ENCODE measurements at places on chromosomes 12 and 14.

- DNase-seq: no peak
Measured at GRCh38 chr14:55908106-55908505, 210.1 kb upstream of the PELI2 start.

DNA sequence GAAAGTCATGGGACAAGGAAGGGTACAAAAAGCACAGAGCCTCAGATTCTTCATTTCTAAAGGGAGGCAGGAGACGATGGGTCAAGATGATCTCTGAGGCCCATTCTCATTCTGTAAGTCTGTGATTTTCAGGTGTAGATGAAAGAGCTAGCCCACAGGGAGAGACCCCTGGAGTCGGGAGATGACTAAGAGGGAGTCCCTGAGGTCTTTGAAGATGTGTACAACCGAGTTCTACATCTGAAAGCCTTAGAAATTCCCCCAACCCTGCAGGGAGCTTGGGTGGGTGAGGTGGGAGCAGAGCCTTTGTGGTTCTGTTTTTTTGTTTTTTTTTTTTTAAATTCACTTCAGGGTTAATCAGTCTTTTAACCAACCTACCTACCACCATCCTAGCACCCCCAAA lies 3.1 kb downstream of the WNT10B start:
- DNase-seq: no peak

DNA sequence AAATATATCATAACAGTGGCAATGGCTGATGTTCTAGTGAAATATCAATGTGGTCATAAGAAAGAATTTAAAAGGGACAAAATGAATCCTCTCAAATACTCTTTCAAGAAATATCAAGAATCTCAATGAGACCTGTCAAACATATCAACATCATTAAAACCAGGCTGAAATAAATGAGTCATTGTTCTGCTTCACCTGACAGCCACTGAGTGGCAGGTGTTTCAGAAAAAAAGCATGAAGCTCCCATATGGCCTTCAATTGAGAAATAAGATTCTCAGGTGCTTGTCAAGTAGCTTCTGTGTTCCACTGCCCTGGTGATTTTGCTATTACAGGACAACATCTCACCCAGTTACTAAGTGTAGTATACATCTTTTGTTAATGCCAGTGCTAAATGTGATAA lies 21.5 kb downstream of the ANAPC5 start:
- no peak for DNase-seq

DNA sequence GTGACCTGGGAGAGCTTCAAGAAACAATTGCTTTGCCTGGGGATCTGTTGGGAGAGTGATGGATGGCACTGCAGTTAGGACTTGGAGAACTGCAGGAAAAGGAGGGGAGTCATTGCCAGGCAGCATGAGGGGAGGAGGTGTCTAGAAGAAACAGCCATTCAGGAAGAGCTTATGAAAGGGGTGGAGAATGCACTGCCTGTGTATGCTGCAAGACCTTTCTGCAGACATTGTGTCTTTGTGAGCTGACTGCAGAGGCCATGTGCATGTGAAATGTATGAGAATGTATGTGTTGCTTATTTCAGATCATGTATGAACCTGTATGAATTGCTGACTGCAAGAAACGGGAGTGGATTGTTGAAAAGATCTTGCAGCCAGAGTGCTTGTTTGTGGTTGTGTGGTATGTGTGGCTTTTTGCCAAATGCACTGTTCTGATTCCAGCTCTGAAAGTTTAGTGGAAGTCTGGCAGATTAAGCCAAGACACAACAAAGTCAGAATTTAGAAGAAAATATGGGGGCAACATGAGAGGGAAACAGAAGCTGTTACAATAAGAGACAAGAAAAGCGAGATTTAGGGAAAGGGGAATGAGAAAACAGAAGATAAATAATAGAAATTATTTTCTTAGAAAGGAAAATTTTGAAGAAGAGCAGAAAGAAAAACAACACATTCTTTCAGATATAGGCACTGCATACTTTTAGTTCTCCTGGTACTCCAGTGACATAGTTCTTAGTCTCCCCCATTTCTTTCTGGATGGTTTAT lies 9.8 kb upstream of the RIMKLB start:
- DNase-seq: no peak

DNA sequence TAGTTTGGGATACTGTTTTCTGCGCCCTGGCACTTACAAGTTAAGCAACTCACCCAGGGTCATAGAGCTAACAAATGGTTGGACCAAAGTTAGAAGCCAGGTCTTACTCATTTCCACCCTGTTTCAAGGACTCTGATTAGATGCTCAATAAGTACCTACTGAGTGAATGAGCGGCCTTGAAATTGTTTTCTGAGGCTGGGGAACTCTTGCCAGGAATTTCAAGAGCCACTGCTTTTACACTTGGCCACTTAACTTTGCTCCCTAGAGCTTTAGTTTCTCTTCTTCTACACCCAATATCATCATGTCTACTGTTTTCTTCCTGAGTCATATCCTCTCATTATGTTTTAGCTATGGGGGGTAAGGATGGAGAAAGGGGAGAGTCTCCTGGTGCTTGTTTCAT lies 431.6 kb downstream of the ZFP36L1 start:
- no peak for DNase-seq

- peak; percentile 15 for DNase-seq
Measured at GRCh38 chr12:119659289-119659897, 8.5 kb upstream of the PRKAB1 start.

DNA sequence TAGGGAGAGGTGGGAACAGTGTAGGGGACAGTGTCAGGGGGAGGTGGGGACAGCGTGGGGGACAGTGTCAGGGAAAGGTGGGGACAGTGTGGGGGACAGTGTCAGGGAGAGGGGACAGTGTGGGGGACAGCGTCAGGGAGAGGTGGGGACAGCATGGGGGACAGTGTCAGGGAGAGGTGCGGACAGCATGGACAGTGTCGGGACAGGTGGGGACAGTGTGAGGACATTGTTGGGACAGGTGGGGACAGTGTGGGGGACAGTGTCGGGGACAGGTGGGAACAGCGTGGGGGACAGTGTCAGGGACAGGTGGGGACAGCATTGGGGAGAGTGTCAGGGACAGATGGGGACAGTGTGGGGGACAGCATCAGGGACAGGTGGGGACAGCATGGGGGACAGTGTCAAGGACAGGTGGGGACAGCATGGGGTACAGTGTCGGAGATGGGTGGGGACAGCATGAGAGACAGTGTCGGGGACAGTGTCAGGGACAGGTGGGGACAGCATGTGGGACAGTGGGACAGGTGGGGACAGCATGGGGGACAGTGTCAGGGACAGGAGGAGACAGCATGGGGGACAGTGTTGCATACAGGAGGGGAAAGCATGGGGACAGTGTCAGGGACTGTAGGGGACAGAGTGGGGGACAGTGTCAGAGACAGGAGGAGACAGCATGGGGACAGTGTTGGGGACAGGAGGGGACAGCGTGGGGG lies 139.0 kb downstream of the TMEM121 start:
- no peak for DNase-seq

DNA sequence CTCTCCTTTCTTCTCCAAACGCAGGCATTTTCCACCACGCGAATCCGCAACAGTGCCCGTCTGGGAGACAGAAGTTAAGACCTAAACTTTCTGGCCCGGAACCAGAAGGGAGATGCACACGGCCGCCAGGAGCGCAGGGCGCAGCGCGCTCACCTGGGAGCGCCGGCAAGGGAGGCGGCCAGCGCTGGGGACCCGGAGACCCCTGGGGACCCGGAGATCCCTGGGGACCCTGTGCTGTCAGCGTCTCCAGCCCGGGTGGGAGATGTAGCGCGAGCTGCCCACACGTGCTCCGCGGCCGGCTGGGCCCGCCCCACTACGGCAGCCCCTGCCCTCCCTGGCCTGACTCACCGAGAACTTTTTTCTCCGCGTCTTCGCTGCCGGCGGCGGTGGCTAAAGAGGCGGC lies 620 bp downstream of the YBX3 start:
- no peak for DNase-seq

- no peak for DNase-seq
Measured at GRCh38 chr12:27541031-27541719, 17.2 kb downstream of the PPFIBP1 start.

GRCh38 chr14:99246536-99247097 lies 25.4 kb downstream of the BCL11B start:
- DNase-seq: no peak

DNA sequence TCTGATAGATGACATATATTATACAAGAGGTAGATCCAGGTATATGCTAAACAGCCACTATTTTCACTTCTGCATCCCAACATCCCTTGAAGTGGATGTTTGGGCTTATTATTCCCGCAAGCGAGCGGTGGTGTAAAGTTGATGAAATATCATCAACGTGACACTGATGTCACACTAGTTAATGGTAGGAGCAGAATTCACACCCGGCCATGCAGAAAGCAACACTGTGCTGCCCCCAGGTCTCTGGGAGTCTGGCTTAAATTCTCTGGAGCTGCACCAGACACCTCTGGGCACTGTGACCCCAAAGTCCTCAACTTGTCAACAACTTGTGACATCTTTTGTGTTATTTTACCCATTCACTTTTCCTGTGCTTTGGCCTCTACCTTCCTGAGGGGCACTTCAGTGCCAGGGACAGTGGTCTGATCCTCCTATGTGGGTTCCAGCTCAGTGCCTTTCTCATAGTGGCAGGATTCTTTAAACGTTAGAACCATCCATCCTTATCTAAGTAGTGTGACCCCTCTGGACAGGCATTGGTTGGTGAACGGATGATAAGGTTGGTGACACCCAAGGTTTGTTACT lies 952 bp downstream of the DRAM1 start:
- DNase-seq: no peak

DNA sequence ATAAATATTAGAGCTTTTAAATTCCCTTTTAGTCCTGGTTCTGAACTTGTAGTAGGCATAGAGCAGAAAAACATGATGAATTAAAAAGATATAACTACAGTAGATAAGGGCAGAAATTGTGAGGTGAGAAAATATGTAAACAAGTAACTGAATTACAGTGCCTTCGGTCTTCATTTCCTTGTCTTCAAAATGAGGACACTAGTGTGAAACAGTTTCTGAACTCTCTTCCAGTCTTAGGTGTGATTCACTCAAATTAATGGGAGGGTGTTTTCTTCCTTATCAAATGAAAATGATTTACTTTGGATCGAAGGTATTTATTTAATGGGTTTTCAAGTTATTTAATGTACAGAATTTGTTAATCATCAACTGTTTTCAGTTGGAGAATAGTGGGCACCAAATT lies 1.5 kb downstream of the FGD4 start:
- no peak for DNase-seq

DNA sequence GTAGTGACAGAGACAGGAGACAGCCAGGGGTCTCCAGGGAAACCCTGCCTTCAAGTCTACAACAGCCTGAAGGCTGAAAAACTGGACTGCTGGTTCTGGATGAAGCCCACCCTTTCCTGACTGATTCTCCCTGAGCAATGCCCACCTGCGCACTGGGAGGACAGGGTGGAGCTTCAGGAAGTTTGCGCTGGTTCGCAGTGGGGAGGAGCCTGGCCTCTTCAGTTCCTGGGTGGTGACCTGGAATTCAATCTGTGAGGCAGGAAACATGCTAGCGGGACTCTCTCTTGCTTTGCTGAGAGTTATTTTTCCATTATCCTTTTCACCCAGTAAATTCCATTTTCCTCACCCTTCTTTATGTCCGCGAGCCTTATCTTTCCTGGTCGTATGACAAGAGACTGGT lies 600.8 kb downstream of the TRHDE start:
- DNase-seq: no peak

DNA sequence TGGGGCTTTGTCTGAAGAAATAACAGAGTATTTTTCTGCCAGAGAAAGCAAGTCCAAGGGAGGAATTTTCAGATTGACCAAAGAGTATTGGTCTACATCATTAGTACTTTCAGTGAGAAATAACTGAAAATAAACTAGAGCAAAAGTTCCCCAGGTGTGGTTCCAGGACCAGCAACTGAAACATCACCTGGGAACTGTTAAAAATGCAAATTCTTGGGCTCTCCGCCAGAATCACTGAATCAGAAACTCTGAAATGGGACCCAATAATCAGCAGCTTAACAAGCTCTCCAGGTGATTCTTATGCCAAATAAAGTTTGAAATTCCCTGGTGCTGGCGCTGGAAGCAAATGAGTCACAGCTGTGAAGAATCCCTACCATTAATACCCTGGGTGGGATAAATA lies 52.1 kb downstream of the EIF2S3B start:
- DNase-seq: no peak

DNA sequence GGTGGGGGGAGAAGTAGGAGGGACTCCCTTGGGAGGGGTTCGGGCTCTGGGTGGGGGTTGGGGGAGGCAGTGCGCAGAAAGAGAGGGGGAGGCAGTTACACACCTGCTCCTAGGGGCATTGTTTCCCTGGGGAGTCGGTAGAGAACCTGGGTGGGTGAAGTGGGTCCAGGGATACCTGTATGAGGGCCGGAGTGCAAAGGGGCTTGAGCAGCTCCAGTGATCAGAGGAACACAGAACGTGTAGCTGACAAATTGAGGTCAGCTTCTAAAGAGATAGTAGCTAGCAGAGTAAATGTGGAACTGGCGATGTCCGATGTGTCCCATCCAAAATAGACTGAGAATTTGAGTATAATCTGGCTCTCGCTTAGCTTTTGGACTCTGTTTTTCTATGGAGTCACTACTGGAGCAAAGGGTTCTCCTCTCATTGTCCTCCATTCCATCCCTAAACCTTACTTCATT lies 502 bp downstream of the SMARCD1 start:
- peak; percentile 55 for DNase-seq

- no peak for DNase-seq
Measured at GRCh38 chr12:110591451-110592051, 8.4 kb upstream of the PPTC7 start.
